ENCODE measurements at places on chromosomes 2 and 18.
A peak's percentile ranks its signal among the peaks of the same experiment; 100 is the strongest.

GRCh38 chr18:45662468-45662867, 47.2 kb downstream of the SLC14A2 start:
- DNase-seq: no peak

DNA sequence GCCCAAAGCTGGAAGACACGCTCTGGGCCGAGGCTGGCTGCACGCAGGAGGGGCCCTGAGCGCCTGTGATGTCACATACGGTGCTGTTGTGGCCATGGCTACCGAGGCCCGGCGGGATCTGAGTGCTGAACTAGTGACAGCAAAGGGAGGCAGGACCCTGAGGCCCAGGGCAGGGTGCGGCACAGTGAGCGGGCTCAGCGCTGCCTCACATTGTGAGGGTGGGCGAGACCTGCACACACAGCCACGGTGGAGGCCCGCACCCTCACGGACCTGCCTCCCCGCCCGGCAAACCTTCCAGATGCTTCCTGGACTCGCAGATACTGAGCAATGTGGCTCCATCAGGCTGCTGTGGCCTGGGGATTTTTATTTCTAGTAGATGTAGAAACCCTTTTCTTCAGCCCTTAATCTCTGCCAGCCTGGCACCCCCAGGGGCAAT, 133.8 kb upstream of the CTDP1 start:
- no peak for DNase-seq

DNA sequence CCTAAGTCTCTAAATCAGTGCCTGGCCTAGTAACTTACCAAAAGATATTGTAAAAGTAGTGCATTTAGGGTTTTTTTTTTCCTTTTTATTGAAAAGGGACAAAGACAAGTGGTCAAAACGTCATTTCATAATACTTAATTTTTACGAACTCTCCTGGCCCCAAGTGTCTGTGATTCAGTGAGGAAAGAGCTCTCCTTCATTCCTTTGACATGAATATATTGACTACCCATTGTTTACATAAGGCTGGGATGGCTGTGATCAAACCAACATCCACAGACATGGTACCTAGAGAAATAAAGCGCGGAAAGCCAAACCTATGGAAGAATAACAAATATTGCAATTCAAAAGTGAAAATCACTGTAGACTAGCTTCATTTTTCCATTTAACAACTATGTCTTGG, 198.4 kb downstream of the BABAM2 start:
- DNase-seq: no peak

GRCh38 chr18:9280849-9281248, 53.7 kb upstream of the TWSG1 start:
- DNase-seq: no peak

DNA sequence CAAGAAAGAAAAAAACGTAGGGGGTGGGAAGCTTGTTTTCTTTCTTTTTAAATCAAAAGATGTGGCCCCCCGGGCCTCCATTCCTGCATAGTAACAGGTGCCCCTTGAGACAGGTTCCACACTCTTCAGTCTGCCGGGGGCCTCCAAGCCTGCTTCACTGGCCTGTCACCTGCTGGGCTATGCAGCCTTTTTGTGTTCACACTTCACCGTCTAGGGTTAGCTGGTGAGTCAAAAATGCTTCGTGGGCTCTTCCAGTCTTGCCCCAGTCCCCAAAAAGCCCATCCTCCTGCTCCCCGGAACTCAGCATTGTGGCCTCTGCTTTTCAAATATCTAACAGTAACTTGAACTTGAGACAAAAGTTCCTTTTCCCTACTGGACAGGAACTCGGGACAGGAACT, 67.9 kb downstream of the POLR1A start:
- DNase-seq: no peak

- DNase-seq: no peak
Measured at GRCh38 chr2:25991965-25992364, 9.7 kb upstream of the KIF3C start.

- DNase-seq: no peak
Measured at GRCh38 chr2:169107645-169108044, 38.3 kb downstream of the DHRS9 start.

DNA sequence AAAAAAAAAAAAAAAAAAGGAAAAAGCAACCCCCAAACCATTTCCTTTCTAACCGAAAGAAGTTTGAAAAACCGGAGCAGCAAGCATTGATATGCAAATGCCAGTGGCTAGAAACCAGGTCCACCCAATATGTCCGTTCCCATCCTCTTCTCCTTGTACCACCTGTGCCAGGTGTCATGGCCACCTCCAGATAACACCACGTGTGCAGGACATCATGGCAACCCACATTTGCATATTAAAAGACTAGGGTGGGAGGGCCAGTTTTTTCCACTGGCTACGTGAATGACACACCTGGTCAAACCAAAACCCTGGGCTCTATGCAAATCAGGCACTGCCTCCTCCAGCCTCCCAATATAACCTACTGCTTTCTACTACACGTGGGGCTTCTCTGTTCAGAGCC, 303.3 kb upstream of the GULP1 start:
- DNase-seq: no peak

DNA sequence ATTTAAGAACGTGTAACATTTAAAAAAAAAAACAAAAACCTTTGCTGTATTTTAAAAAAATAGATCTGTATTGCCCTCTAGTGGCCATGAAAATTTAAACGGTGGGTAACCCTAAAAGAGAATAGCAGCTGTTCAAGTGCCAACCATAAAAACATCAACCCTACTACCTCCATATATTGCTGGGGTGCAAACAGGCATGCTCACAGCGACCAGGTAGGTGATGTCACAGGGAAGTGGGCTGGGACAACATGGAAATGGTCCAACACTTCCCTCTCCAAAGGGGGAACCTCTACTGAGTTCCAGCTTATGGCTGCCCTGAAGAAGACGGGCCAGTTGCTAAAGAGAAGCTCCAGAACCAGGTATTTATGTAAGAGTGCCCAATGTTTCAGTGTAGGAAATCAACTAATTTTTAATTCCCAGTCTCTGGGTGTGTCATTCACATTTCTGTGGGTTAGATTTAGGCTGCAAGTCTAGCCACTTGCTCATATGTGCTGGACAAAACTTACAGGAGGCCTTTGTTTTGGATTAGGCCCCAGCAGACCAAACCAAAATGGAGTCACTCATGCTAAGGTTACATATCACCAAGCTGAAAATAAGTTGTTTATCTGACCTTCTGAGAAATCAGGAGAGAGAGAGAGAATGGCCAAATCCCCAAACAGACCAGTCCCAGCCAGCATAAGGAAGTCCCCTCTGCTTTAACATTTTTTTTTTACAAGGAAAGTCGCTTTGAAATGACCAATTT, 54.5 kb downstream of the SKA1 start:
- peak; percentile 85 for DNase-seq

- DNase-seq: no peak
Measured at GRCh38 chr2:223494942-223495341, 107.2 kb downstream of the SCG2 start.

- peak; percentile 60 for DNase-seq
Measured at GRCh38 chr2:96895032-96895745, 25.3 kb upstream of the SEMA4C start.

DNA sequence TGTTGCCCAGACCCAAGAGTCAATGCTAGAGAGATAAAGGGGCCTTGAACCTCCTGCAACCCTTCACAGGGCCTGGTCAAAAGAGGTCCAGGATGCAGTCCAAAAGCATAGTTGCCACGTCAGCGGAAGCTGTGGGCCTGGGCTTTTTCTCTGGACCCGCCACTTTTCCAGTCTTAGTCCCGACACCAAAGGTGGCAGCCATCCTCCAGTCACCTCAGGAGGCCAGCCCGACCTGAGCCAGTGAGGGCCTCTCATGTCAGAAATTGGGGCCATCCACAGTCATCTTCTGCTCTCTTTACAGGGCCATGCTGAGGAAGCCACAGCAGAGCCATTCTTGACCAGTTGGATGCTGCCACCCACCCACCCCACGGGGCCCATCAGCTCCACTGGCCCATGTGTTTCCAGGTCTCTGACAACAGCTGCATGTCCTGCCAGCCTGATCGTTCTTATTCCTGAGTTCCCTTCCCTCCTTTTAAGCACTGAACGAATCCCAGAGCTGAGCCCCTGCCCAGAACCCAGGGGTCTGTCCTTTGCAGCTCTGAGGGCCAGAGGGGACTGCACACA, 34.1 kb upstream of the KLHL29 start:
- DNase-seq: no peak

DNA sequence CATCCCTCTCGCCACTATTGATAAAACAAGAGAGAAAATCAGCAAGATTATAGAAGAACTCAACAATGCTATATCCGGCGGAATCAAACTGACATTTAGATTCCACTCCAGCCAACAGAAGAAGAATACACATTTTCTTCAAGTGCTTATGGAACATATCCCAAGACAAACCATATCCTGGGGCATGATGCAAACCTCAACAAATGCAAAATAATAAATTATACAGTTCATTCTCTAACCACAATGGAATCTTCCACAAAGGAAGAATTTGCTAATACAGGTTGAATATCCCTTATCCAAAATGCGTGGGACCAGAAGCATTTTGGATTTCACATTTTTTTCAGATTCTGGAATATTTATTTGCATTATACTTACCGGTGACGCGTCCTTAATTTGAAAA, 51.4 kb upstream of the YPEL5 start:
- DNase-seq: no peak

DNA sequence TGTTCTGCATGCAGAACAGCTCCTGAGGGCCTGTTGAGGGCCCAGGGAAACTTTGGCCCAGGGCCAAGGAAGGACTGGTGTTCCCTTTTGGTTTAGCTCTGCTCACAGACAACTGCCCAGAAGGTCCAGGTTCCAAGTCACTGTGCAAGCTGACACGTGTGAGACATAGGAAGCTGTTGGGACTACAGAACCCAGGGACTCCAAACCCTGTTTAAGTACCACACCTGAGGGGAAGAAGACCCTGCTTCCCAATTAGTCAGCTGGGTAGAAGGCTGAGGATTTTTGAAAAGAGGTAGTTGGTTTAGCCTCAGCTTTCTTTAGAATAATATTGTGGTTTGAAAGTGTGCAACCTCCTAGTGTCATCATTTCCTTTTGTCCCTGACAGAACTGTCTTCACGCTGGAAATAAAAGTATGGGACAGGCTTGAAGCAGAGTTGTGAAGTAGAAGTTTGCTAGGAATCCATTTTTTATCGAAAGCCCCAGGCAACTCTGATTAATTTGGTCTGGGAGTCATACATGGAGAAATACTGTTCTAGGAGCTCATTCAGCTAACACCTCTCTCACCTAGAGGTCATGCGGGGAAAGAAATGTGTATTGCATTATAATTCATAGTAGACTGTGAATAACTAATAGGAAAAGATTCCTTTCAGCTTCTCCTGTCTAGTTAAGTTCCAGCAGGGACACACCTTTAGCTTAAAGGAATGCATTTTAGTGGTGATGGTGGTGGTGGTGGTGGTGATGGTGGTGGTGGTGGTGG, 19.9 kb upstream of the IL1RL1 start:
- DNase-seq: peak; percentile 54

GRCh38 chr2:16070648-16070971, 130.3 kb downstream of the MYCN start:
- DNase-seq: no peak

- DNase-seq: peak; percentile 83
Measured at GRCh38 chr2:206442833-206443734, at the start of gene ADAM23. ADAM23 (plus strand) TSS chr2:206443532; CDS start chr2:206443867, 335 bp downstream.

- DNase-seq: no peak
Measured at GRCh38 chr2:160469621-160470204, 23.9 kb downstream of the RBMS1 start.

DNA sequence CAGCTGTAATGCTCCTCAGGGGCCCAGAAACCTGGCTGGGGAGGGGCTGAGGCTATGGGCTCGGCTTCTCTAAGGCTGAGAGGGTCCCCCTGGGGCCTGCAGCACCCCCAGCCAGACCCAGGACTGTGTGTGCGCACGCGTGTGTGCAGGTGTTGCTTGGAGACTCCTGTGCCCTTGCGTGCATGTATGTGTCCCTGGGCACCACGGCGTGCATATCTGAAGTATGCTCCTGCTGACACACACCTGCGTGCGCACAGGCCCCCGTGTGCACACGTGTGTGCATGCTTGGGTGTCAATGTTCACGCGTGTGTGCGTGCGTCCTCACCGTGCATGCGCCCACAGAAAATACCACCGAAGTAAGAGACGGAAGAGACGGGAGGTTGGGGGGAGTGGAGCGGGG, 14.9 kb upstream of the ECEL1 start:
- peak; percentile 68 for DNase-seq

DNA sequence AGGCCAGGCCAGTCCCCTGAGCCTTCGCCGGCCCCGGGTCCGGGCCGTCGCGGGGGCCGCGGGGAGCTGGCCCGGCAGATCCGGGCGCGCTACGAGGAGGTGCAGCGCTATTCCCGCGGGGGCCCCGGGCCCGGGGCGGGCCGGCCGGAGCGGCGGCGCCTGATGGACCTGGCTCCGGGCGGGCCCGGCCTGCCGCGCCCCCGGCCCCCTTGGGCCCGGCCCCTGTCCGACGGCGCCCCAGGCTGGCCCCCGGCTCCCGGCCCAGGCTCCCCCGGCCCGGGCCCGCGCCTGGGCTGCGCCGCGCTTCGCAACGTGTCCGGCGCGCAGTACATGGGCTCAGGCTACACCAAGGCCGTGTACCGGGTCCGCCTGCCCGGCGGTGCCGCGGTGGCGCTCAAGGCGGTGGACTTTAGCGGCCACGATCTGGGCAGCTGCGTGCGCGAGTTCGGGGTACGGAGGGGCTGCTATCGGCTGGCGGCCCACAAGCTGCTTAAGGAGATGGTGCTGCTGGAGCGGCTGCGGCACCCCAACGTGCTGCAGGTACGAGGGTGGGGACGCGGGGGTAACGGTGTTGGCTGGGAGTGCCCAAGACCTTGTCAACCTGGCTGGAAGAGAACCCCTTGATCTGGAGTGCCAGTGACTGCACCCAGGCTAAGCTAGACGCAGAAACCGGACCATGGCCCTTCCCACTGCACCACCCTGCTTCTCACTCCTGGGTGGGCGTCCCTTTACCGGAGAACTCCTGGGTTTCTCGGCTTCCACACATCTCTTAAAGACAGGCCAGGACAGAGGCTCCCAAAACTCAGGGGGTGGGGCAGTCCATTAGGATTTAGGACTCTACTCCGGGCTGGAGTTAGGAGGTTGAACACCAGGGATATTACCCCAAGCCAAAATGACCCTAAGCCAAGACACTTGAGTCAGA, 739 bp downstream of the PKDCC start:
- peak; percentile 49 for DNase-seq

DNA sequence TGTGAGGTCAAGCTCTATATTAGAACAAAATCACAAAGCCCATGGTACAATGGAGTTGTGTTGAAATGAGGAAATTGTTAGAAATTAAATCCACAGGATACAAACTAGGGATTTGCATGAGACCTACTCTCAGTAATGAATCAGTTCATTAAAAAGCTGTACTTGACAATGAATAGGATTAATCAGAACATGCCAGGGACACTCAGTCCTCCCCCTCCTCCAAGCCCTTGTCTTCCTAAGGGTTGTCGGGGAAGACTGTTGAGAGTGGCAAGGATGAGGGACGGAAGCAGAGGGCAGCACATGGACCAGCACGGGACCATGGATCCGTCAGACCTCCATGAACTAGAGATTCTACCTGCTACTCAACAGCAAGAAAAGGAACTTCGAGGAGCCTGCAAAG, 39.8 kb downstream of the SPRED2 start:
- DNase-seq: no peak
